ENCODE measurements at places on chromosomes 1 and 21. TPM values are rescaled to one million over a fixed set of nuclear protein-coding genes. Genes with fewer than 3 reads are reported as not detected.

Gene PFKFB2
- 5.3 TPM for total RNA-seq

Gene BMP8B
- 2.0 TPM for total RNA-seq

Gene CRP
- total RNA-seq: 0.96 TPM

Gene CYP4A22
- 1.0 TPM for total RNA-seq

Gene PROK1
- 74.1 TPM for total RNA-seq

Gene ESRRG
- total RNA-seq: 0.12 TPM

Gene CDA
- 13.2 TPM for total RNA-seq

Gene NUP210L
- total RNA-seq: 0.09 TPM

Gene CLCA1
- not detected for total RNA-seq

Gene RABGGTB
- 71.4 TPM for total RNA-seq

Gene AIRE
- not detected for total RNA-seq

Gene TNFRSF18
- total RNA-seq: 0.44 TPM

DNA sequence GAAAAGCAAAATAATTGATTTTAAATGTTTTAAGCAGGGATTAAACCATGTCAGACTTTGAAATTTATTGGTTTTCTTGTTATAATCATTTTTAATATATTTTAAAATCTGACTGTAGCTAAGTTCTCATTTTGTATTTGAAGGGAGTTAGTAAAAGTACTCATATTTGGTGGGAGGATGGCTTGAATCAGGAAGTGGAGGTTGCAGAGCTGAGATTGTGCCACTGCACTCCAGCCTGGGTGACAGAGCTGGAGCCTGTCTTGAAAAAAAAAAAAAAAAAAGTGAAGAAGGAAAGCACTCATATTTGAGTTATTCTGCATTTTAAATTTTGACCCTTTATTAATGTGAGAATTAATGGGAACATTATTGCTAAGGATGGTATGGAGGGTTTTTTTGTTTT, 106.0 kb downstream of the RABGAP1L start:
- DNase-seq: no peak

DNA sequence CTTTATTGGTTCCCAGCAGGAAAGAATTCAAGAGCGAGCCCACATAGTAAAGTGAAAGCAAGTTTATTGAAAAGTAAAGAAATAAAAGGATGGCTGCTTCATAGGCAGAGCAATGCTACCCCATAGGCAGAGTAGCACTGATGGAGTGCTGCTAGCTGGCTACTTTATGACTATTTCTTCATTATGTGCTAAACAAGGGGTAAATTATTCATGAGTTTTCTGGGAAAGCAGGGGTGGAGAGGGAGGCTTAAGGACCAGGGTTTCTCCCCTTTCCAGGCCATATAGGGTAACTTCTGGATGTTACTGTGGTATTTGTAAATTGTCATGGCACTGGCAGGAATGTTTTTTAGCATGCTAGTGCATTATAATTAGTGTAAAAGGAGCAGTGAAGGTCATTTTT, 1271.4 kb downstream of the KCNT2 start:
- no peak for DNase-seq

- DNase-seq: no peak
These were observed 127.2 kb upstream of the ZC3H12A start for GRCh38 chr1:37347104-37347649.

- no peak for DNase-seq
These were observed 43.0 kb downstream of the ATP6V1G3 start for GRCh38 chr1:198497326-198498102.

DNA sequence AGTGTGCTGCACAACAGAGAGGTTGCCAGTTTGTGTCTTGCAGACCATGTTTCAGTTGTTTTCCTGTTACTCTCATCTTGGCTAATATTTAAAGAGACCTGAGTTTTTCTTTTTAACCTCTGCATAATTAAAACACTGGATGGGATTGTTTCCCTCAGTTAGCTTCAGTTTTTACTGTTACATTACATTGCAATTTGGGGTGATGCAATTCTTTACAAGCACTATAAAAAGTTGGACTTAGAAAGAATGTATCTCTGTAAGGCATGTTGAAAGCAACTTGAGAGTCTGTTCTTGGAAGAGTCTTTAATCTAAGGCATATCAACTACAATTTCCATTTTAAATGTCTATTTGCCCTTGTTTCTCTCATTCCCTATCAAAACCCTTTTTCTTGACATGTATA, 99.1 kb downstream of the DNM3 start:
- DNase-seq: no peak

GRCh38 chr1:111422546-111423391, 4.8 kb downstream of the OVGP1 start:
- DNase-seq: no peak

- DNase-seq: no peak
These were observed 331.6 kb downstream of the SRGAP2C start for GRCh38 chr1:121516234-121516967.

DNA sequence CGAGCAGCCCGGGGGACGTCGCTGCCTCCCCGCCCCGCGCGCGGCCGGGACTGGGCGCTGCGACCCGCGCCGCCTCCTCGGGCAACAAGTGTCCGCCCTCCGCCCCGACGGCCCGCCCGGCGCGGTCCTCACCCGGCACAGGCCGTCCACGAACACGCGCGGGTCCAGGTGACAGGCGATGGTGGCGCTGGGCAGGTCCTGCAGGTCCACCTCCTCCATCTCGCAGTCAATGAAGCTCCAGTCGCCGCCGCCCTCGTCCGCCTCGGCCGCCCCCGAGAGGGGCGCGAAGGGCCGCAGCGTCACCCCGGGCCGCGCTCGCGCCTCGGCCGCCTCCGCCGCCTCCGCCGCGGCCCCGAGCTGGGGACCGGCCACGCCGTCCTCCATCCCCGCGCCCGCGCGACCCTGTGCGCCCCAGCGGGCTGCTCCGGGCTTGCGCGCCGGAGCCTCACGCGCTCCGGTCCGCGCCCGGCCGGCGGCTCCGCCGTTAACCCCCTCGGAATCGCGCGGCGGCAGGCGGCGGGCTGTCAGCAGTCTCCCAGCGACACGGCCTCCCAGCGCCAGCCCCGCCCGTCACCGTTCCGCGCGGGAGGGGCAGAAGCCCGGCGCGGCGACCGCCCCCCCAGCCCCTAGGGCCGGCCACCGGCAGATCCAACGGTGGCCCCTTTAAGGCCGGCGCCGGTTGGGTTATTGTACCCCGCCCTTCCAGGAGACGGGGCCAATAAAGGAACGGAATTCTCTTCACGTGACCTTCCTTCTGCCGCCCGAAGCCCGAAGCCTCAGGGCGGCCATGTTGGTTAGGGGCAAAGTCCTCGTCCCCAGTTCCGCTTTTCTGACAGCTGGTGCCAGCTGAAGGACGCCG, at the start of gene RCAN1:
TSS of gene RCAN1 (minus strand) at position 486 of the 859 bp plus-strand sequence. CDS start at position 384, 102 bp downstream.
- peak; percentile 52 for DNase-seq

- no peak for DNase-seq
These were observed 307.0 kb downstream of the ST6GALNAC3 start for GRCh38 chr1:76381450-76382097.

DNA sequence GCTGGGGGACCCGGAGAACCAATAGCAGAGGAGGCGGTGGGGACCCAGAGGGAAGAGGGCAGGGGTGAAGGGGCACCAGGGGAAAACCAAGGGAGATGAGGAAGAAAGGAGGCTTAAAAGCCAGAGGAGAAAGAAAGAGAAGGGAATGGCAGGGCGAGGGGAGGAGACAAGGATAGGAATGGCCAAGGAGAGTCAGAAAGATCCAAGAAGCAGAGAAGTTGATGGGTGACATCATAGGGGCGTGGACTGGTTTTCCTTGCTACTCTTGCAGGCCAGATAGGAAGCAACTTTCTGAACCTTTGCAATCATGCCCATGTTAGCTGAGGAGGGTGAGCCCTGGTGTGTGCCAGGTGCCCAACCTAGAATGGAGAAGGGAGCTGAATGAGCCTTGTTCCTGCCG, 5.4 kb downstream of the NPR1 start:
- no peak for DNase-seq

- no peak for DNase-seq
These were observed 83.9 kb downstream of the DYRK1A start for GRCh38 chr21:37450445-37450941.

DNA sequence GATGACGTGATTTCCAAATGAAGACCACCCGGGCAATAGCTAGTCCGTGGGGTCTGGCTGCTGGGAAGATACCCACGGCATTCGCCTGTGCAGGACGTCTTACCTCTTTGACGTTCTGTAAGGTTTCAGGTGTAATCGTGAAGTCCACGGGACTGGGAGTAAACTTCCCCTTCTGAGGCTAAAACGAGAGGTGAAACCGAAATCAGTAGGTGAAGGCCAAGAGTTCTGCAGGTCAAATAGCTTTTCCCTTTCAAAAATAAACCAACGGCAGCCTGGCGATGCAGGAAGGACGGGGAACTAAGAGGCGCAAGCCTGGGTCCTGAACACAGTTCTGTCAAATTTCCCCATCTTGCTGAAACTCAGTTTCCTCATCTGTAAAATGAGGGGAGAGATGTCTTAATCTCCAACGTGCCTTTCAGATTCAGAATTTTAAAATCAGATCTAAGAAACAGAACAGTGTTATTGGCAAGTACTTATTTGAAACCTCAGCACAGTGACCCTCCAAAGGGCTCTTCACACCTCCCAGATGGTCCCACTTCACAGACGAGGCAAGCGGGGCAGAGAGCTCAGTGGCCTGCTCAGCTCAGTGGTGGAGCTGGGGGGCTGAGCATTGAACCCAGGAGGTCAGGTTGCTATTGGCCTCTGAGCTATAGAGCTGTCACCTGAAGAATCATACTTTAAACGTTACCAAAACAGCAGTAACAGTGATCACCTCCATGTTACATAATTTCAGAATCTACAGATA, 34.7 kb downstream of the VPS26C start:
- DNase-seq: no peak

- no peak for DNase-seq
These were observed 39.5 kb upstream of the TMPRSS15 start for GRCh38 chr21:18443085-18443484.

GRCh38 chr1:174314433-174314832, 133.3 kb upstream of the GPR52 start:
- no peak for DNase-seq

GRCh38 chr1:241591317-241591716, 48.9 kb downstream of the CHML start:
- DNase-seq: no peak

- no peak for DNase-seq
These were observed 499.2 kb downstream of the OMA1 start for GRCh38 chr1:58047265-58047858.

DNA sequence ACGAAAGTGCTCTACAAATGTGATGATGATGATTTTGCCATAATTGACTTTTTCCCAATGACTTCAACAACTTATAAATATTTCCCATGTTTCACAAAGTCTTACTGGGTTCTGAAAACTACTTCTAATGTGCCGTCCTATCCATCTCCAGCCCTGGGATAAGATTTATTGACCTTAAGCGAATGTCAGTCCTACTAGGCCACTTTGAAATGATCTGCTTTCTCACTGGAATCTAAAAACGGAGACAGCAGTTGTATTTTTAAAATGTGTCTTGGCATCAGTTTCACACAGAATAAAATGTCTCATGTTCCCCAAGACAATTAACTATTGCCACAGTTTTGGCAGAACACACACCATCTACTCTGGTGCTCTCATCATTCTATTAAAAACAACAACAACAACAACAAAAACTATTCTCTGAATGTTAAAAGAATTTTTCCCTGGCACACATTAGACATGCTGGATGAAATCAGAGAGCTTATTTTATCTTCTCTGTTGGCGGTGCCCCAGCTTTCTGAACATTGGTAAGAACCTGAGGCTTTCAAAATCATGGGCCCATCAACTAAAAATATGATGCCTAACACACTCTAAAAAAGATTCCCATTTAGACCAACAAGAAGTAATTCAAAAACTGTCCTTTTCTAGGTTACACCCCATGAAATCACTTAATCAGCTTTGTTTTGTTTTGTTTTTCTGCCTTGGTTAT, 23.1 kb upstream of the DNASE2B start:
- DNase-seq: no peak

DNA sequence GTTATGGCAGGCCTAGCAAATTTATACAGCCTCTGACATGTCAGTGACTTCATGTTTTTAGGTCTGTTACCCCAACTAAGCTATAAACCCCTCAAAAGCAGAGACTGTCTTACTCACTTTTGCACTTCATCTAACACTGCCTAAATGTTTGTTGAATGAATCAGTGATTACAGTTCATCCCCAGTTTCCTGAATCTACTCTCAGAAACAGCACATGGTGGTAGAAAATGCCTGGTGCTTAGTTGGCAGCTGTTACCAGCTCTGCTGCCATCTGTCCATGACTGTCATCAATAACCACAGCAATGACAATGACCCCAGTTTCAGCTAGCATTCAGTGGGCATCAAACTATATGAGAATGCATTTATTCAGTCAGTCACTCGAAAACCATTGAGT, 110.5 kb upstream of the SERBP1 start:
- DNase-seq: no peak

GRCh38 chr1:29162476-29163138, 19.1 kb downstream of the SRSF4 start:
- DNase-seq: no peak

DNA sequence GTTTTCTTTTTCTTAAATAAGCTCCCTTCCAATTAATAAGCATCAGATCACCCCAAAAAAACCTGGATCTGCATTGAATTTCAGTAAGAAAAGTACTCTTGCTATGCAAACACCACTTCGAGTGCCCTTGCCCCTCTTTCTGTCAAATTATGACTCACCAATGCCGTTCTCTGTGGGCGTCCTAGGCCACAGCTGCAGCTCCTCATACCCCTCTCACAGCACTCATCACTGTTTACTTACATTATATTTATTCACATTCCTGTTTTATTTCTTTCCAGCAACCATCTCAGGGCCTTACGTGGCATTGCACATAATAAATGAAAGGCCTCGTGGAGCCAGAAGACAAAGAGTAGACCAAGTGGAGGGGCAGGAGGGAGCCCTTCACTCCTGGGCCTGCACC, 99.1 kb upstream of the CTTNBP2NL start:
- DNase-seq: no peak

Data from omental fat pad (tissue), 4 donors.